WTC11 (cell line): ENCODE measurements at places on chromosomes 7 and 10. TPM values are rescaled to one million over a fixed set of nuclear protein-coding genes. Genes with fewer than 3 reads are reported as not detected.

DNA sequence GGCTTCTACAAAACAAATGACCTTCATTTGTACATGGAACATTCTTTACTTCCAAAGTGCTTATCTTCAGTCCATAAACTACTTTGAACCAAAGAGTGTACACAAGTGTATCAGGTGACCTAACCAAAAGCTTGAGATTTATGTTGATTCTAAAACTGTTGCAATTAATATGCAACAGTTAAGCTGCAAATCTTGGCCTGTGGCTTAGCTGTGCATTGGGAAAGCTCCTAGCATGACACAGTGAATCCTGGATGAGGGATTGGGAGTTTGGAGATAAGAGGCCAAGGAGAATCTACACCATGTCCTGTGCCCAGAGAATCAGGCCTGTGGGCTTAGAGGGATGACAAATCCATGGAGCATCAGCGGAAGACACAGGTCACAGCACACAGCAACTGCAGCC, 105.2 kb upstream of the GSDME start:
- DNase-seq: no peak

DNA sequence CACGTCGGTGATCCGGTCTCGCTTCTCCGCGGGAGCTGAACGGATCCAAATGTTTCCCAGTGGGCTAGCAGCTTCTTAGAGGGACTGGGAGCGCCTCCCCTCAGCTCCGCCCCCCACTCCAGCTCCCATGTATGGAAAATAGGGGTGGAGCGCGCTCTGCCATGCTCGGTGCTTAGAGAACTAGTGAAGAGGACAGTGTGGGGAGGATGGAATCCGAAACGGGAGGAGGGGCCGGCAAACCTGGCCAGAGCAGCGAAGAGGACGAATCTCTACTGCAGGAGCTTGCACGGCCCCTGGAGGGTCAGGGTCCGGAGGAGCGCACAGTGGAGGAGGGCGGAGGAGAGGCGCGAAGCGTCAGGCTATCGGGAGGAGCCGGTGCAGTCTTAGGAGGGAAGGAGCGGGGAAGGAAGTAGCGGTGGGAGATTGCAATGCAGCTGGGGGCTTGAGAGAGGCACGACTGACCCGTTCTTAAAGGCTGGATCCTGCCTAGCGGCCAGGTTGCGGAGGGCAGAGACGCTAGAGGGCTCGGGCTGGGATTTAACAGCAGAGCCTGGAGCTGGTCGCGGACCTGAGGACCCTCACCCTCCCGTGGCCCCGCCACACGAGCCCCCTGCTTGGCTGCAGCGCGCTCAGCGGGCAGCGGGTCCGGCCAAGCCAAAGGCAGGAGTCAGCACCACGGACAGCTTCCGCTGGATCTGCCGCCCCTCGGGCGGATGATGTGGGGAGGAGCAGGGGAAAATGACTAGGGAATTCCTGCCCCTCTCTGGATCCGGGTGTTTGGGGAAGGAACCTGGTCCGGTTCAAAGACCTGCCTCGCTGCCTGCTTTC, at the start of gene PRLHR:
TSS of gene PRLHR (minus strand) at position 51 of the 828 bp plus-strand sequence. CDS start 404 bp downstream, outside the sequence.
- peak; percentile 86 for DNase-seq

Gene SORCS1
- total RNA-seq: 3.3 to 3.8 TPM (median 3.5 TPM) in 3 replicates

DNA sequence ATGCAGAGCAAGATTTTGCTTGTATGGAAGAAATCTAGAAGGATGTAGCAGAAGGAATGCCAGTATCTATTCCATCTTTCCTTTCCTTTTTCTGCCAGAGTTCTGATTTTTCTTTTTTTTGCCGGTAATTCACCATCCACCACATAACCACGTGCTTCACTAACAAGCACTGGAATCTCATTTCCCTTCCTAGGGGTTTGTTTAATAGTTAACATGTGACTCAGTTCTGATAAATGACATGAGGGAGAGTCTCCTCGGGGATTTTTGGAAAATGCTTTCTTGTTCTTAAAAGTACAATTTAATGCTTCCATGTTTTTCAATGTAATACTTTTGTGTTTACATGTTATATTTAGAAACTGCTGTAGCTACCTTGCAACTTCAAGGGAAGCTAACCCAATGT, 590.2 kb downstream of the SH2D4B start:
- DNase-seq: no peak

Gene C1QL3
- total RNA-seq: 1.7 to 2.6 TPM (median 2.2 TPM) in 3 replicates

DNA sequence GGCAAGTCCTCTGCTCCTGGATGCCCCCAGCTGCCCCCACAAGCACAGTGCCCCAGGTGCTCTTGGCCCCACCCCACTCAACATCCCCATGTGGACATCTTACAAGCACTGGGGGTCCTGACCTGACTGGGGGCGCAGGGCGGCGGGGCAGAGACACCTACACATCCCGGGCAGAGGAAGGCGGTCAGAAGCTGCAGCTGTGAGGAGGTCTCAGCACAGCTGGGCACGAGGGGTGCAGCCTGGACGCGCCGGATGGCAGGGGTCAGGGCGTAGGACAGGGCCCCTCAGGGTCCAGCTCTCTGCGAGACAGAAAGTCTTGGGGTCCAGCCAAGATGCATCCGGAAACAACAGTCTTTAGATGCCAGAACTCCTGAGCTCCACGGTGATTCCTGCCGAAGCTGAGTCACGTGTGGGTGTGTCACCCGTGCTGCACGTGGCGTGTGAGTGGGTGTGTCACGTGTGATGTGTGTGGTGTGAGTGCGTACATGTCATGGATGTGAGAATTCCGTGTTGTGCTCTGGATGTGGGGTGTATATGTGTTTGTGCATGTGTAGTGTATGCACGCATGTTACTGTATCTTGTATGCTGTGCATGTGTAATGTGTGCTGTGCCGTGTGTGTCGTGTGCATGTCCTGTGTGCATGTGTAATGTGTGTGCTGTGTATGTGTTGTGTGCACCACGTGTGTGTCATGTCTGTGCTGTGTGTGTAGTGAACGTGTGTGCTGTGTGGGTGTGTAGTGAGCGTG, 5.1 kb downstream of the VENTX start:
- no peak for DNase-seq

- no peak for DNase-seq
Observed at GRCh38 chr10:79328737-79329504, 18.3 kb upstream of the PPIF start.

GRCh38 chr7:91286432-91286831, 22.2 kb downstream of the FZD1 start:
- DNase-seq: peak; percentile 31

DNA sequence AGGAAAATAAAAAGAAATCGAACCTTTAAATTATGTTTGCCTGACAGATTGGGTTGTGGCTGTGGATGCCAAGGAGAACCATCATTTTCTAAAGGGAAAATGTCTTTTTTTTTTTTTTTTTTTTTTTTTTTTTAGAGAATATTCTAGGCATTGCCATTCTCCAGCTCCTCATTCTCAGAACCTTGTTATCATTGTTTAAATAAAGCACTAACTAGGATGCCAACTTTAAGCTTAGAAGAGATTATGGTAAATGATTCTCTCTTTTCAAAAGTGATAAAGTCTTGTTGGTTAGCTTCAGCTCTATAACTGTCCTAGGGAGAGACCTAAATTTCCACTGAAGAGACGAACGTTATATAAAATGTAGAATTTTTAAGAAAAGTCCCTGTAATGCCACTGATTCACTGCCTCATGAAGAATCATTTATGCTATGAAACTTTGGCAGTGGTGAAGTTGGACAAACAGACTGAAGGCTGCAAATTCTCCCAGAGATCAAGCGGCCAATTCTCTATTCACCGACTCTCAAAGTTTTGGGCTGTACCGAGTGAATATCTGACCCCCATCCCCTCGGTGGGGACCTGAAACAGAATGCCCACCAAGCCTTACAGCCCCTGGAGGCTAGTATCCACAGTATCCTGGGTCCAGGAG, 207.9 kb upstream of the PITRM1 start:
- no peak for DNase-seq

- DNase-seq: no peak
Observed at GRCh38 chr7:127798023-127798422, 146.0 kb downstream of the SND1 start.

DNA sequence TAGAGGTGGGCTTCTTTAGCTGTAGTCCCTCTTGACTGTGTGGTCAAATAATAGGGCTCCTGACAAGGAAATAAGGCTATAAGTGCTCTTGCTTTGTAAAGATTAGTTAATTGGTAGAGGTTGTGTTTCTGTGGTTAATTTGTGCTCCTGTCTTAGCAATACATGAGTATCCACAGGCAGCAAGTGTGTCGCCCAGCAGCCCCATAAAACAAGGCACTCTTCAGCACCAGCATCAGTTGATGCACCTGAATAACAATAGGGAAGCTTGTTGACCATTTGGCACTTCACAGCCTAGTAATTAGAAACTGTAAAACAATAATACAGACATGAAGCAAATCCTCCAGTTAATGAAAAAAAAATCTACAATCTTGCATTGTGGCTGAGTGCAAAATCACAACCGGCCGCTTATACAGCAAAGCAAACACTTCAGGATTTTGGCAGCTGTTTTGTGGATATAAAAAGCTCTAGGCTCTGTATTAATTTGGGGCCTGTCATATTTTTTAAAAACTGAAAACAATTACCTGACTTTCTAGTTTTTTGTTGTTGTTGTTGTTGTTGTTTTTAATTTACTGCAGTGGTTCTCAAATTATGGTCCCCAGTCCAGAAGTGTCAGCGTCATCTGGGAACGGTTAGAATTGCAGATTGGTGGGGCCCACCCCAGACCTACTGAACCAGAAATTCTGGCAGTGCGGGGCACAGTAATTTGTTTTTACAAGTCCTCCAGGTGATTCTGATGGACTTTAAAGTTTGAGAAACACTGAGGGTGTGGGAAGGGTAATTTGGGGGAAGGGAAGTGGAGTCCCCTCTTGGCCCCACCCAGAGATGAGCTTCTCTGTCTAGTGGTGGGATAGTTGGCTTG, 56.8 kb downstream of the AUTS2 start:
- no peak for DNase-seq

- DNase-seq: no peak
Observed at GRCh38 chr7:2856388-2857169, 12.5 kb upstream of the GNA12 start.

GRCh38 chr10:13961853-13962252, 368.9 kb downstream of the FRMD4A start:
- DNase-seq: no peak

- DNase-seq: peak; percentile 71
Observed at GRCh38 chr7:135169141-135169963, 1.2 kb downstream of the CYREN start.

GRCh38 chr7:85940798-85941197, 702.9 kb upstream of the GRM3 start:
- no peak for DNase-seq

DNA sequence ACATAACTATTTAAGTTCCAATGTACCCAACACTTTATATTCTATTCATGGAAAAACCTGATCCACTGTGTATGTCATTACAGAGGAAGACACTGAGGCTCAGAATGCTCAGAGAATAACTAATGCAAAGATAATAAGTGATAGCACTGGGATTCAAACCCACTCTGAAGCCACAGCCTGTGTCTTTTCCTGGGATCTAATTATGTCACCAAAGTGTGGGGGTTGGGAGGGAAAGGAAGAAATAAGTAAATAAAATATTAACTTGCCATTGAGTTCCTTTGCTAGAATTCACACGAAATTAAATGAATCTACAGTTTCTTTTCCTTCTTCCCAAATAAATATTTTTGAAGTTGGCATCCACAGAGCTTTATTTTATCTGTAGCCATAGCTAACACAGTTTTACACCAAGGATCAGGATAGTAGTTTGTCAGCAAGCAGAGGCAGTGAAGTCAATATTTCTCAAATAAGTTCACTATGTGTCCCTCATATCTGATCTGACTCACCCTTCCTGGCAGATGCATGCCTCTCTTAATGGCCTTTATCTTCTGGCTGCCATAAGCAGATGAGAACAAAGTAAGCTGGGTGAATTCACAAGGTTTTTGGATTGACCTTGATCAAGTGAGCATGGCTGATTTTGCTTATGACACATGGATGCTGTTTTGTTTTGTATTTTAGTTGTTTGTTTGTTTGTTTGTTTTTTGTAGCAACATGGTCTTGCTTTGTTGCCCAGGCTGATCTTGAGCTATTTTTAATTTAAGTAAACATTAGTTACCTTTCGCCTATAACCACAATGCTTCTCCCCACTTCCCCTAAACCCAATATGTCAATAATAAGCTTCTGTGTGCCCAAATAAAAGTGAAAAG, 6.3 kb downstream of the RAPGEF5 start:
- DNase-seq: no peak

DNA sequence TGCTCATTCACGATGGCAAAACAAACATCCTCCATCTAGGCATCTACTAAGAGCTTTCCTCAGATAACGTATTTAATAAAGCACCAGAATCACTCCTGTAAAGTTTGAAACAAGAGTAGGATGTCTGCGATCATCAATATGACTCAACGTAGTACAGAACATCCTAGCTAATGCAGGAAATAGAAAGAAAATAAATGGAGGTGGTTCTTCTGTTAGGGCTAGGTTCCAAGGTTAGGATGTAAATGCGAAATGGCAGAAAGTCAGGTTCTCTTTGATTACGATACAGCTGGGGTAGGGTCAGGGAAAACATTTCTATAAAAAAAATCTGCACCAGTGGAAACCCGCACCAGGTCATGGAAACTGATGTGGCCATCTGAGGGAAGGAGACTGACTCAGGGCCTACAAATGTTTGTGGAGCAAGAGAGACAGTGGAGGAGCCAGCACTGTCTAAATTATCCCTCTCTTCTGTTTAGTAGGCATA, 29.1 kb downstream of the CCDC6 start:
- no peak for DNase-seq

DNA sequence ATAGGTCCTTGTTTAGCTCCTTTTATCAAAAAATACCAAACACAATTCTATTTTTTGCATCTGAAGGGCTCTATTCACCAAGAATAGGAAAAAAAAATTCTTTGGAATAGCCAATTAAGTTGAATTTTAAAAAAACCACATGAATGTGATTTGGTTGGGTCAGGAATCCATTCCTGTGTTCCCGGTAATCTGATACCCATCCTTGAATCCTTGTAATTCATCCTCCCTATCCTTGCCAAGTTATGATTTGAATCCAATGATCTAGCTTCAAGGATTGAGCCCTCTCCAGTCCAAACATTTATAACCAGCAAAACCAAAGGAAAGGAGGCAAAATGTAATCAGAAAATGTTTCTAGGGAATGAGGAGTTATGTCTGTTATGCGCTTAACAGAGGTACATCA, 86.6 kb downstream of the CFAP58 start:
- DNase-seq: no peak

Gene TBX20
- 0.24 to 0.37 TPM (median 0.25 TPM) in 3 replicates for total RNA-seq

DNA sequence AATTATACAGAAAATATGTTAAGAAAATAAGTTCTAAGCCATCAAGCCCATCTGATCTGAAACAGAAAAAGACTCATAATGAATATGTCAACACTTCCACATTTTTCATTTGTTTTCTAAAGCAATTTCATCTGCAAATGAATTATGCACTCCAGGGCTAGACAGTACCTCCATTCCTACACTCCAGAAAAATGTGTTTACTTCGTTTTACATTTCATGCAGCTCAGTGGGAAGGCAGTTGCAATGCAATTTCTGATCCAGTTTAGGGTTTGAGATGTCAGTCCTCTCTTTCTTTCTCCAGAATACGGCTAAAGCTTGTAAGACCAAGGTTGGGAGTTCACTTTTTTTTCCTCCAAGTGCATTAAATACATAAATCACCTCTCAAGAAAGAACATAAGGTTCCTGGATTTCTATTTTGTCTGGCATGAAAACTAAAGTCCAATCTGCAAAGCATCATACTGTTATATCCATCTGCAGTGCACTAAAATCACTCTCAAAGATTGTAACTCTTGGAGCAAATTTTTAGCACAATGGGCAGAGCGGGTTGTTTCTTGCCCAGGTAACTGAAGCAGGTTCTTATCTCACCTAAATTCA, 348.8 kb upstream of the C7orf33 start:
- DNase-seq: no peak

Gene NKX2-3
- total RNA-seq: not detected in 3 replicates

- no peak for DNase-seq
Observed at GRCh38 chr7:79334334-79334733, 119.1 kb downstream of the MAGI2 start.
